LoVo (cell line): ENCODE measurements at places on chromosomes 2 and 18.

DNA sequence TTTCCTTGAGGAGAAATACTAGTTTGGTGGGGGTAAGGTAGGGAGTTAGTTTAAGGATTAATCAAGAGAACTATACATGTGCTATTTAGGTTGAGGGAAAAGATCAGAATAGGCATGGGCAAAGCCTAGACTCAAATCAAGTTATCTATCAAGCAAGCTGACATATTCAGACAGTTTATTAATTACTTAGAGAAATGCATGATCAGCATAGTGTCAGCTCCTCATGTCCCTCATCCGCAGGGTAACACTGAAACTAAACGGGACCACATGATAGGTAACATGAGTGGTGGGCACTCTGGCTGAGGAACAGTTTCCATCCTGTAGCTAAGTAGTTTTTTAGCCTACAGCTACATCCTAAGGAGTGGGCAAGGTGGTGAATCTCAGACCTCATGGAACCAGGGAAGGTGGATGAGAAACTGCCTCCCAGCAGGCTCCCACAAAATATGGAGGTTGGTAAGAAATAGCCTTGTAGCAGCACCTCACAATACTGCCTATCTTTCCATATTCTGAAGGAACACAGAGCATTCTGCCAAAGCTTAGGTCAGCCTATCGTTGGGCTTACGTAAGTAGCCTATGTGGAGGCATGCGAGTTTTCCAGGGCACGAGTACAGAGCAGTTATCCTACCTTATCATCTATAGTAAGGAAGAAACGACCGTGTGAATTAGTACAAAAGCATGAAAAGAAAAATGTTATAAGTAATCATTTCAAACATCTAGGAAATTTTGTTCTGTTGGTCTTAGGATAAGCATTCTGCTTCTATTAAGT, 18.4 kb downstream of the ZC3H6 start:
- DNase-seq = no peak

DNA sequence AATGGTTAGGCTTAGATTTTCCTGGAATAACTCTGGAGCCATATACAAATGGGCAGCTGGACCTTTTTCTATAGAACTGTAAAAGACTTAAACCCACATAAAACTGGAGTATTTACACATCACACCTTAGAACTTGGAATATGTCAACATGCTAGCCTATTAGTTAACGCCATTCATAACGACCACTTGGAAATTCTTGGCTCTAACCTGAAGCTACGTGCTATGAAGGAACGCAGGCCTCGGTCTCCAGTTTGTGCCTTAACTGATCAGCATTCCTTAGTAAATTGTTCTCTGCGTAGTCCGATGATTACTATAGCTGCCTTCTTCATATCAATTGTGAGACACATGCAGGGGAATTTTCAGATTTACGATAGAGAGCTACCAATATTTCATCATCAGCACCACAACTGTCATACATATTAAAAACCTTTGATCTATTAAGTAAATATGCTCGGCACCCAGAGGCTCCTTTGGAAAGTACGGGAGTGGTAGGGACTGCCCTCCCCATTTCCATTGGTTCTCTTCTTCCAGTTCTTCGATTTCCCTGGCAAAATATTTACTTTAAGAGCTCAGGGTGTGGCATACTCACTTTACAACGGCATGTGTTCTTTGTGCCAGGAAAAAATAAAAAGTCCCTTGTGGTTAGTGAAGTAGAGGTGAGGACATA, 17.5 kb upstream of the CCL20 start:
- DNase-seq = peak; percentile 80

DNA sequence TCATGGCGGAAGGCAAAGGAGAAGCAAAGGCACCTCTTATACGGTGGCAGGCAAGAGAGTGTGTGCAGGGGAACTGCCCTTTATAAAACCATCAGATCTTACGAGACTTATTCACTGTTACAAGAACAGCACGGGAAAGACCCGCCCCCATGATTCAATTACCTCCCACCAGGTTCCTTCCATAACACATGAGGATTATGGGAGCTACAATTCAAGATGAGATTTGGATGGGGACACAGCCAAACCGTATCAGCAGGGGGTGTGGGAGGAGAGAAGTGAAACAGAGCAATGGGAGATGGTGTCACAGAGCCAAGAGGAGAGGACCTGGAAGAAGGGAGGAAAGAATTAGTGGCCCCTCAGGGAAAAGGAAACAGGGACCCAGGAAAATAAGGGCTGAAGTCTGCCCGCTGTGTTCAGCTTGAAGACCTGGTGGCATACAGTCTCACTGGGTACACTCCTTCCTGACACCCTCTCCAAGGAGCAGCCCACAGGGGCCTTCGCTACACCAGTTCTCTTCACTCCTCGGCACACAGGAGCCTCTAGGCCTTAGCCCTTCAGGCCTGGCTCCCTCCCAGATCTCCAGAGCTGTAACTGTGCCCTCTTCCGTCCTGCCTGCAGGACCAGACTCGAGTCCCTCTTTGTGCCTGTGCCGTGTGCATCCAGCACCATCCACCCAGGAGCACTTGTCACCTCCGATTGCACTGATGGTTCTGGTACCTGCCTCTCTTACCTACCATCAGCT, 262.1 kb downstream of the EIPR1 start:
- DNase-seq = no peak

- DNase-seq = no peak
These were observed 43.0 kb downstream of the CAPN13 start for GRCh38 chr2:30764021-30764800.

DNA sequence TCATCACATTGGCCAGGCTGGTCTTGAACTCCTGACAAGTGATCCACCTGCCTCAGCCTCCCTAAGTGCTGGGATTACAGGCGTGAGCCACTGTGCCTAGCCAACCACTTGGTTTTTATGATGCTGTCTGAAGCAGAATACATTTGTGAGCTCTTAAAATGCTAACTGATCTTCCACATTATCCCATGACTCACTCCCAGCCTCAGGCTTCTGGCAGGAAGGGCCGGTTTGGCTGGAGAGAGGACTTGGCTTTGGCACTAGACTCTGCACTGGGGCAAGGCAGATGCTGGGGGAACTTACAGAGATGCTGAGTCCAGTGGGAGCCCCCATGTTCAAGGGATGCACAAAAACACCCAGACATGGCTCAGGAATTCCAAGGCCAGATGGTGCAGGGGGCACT, 40.5 kb upstream of the SH3BP4 start:
- no peak for DNase-seq

- no peak for DNase-seq
These were observed 50.9 kb downstream of the ADNP2 start for GRCh38 chr18:80159713-80160636.

- no peak for DNase-seq
These were observed 161.1 kb downstream of the EN1 start for GRCh38 chr2:118686346-118686745.

- DNase-seq = no peak
These were observed 174.1 kb upstream of the ALPP start for GRCh38 chr2:232204457-232204931.

DNA sequence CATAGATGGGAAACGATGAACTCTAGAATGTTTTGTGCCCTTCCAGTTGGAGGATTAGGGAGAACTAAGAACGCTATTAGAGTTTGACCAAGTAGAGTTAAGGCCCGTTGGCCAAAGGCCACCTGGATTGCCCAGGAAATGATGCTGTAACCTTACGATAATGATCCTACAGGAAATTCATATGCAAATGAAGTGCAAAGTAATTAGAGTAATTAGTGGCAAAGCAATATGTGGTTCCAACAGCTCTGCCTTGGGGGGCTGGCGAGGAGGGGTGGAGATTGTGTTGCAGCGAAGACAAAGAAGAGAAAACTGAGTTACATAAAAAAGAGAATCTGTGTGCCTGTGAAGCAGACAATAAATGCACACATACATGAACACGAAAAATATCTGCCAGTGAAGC, 61.5 kb upstream of the BOD1L2 start:
- DNase-seq = no peak

- no peak for DNase-seq
These were observed 221.6 kb downstream of the RBM43 start for GRCh38 chr2:151040039-151040438.

DNA sequence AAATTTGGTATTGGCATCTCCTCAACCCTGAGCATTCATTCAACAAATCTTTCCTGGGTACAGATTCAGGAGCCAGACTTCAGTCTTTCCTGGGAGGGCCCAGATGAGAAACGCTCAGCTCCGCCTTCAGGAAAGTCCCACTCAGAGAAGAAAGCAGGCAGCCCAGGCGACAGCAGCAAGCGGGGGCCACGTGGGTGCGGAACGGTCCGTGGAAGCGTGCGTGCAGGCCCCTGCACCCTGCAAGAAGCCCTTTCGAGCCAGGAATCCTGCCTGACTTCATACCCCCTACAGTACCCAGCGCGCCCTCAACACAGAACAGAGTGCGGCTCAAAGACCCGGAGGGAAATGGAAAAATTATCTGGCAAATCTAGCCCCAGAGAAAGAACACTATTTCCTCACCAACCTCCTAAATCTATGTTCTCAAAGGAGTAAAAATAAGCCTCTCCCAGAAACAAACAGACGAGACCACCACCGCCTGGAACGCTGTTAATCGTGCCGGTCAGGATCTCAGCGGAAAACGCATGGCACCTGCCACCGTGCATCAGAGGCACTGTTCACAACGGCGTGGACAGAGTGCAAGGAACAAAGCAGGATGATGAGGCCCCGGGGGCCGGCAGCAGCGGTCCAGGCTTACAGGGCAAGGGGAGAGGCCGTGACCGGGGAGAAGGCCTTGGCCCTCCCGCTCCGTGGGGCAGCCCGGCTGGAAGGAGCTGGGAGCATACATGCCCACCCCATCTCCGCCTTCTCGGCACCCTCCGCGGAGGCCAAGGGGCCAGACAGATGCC, 318.3 kb downstream of the EIPR1 start:
- no peak for DNase-seq

DNA sequence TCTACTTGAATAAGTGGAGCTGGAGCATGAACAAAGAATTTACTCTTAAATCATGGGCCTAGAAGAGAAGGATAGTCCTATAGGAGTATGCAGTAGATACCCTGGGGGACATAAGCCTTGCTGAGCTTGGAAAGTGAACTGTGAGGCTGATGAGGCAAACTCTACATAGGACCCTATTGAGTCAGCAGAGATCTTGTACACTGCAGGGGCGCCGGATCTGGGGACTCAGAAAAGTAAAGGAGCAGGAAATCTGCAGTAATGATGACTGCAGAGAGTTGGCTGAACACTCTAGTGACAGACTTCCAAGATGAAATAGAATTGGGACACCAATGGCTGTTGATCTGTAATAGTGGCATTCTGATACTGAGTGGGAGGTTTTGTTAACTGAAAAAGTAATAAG, 543.7 kb downstream of the XIRP2 start:
- DNase-seq = no peak

GRCh38 chr2:107137706-107138105, 251.7 kb upstream of the ST6GAL2 start:
- DNase-seq = no peak

DNA sequence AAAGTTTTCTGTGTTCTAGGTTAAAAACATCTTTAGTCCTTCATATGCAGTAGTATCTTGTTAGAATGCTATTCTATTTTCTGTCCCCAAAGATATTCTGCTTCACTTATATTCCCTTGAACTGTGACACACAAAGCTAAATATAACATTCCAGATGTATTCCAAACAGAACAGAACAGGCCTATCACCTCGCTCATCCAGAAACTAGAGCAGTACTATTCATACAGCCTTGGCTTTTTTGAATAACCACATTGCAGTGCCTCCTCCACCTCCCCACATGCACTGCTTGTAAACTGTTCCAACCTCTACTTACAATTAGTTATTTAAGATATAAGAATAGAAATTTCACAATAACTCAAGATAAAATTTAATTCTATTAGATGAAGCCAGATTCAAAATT, 196.8 kb downstream of the EXOC6B start:
- DNase-seq = no peak

GRCh38 chr2:176291809-176292283, 22.6 kb downstream of the MTX2 start:
- DNase-seq = peak; percentile 22

- no peak for DNase-seq
These were observed 9.5 kb downstream of the ASB18 start for GRCh38 chr2:236254674-236255073.

- no peak for DNase-seq
These were observed 284.0 kb upstream of the CWC22 start for GRCh38 chr2:180291060-180291459.

DNA sequence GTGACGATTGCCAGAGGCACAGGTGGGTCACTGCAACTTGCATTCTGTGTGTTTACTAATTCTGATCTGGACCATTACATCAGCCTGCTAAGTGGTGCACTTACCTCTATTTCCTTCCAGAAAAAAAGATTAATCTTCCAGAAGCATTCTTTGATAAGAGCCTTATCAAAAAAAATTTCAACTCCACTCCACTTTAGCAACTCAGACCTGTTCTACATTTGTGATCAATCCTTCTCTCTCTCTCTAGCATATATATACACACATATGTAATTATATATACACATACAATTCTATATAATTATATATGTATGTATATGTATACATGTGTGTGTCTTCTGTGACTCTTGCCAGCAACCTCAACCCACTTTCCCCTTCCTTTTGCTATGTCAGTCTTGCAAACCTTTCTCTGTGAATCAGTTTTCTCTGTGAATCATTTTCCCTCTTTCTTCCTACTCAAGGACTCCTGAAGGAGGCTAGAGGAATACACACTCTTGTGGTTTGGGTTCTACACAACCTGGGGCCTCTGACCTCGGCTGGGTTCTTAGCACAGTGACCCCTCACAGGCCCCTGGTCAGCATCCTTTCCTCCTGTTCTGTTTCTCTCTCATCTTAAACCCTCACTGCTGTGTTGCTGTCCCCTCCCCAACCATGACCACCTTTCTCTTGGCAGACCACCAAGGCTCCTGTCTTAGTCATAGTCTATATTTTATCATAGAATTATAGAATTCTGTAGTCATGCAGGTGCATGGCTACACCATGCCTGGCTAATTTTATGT, 130.4 kb upstream of the PELI1 start:
- no peak for DNase-seq

DNA sequence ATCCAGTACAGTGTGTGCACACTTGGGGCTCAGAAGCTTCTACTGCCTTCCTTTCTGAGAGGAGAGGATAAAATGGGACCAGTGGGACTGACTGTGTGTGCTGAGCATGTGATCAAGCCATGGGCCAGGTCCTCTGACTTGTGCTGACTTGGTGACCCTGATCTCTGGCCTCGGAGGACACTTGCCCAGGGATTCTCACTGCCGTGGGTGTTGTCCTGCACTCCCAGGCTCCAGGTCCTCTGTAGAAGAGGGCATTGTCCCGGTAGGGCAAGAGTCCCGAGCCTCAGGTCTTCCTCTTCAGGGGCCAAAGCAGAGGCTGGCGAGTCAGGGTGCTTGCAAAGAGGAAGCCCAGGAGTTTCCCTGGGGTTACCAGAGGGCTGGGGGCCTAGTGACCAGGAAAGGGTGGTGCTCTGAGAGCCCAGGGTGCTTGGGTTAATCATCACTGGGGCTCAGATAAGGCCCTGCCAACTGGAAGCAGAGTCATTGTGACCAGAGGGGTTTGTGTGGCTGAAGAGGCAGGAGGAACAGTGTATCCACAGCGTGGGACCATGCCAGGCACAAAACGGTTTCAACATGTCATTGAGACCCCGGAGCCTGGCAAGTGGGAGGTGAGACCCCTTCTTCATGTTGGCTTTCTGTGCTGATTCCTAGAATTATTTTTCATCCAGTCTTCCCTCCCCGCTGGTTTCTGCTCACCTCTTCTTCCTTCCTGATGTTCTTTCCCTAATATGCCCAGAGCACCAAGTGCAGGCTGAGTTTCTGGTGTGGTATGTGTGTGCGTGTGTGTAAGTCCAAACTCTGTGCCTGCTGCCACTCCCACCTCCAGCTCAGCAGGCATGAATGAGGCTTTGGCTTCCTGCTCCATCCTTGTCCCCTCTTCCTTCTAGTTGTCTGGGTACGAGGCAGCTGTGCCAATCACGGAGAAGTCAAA, at the start of gene GCKR:
TSS of gene GCKR (plus strand) at position 483 of the 931 bp plus-strand sequence. CDS start at position 549, 66 bp downstream.
- no peak for DNase-seq

- no peak for DNase-seq
These were observed 3.5 kb downstream of the KCNG2 start for GRCh38 chr18:79801217-79801616.
